Fibroblast of gingiva (primary cell): ENCODE measurements at places on chromosomes 12 and 14.

DNA sequence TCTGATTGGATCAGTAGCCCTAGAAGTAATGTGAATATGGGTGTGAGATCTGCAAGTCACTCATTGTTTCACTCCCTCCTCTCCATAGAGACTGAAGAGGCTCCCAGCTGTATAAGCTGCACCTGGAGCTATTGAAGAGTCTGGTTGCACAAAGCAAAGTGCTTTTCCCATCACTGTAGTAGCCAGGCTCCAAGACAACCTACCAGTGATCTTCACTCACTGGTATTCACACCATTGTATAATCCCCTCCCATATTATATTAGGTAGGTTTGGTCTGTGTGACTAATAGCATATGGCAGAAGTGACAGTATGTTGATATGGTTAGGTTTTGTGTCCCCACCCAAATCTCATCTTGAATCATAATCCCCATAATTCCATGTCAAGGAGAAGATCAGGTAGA is 64.4 kb downstream of the ZFC3H1 start:
- DNase-seq, result no peak

DNA sequence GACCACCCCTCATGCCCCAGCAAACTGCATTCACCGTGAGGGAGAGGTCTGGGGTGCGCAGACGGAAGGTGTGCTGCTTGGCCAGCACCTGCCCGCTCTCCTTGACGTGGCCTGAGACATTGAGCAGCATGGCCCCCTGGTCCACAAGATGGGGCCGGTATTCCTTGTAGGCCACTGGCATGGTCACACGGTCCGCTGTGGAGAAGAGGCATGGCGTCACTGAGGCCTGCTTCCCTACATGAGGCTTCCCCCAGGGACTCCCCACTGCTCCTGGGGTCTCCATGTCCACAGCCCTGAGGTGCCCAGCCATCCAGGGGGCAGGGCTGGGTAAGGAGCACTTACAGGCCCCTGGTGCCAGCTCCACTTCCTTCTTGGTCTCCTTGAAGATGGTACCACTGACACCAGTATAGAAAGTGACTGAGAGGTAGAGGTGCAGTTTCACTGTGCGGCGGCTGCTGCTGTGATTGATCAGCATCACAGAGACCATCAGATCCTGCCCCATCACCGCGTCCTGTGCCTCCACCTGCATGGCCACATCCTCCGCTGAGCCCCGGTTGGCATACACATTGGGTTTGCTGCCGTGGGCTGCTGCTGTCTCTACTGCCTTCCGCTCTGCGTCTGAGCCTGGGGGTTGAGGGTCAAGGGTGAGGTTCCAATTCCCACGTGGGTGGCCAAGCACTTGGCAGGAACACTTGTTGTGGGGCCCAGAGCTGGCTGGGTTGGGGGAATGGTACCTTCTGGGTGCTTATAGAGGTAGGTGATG is 8.2 kb downstream of the TGM1 start:
- no peak for DNase-seq

GRCh38 chr14:77006132-77006531 is 22.4 kb downstream of the IRF2BPL start:
- no peak for DNase-seq

GRCh38 chr12:113310489-113310888 is 24.4 kb downstream of the SLC8B1 start:
- DNase-seq, result no peak

DNA sequence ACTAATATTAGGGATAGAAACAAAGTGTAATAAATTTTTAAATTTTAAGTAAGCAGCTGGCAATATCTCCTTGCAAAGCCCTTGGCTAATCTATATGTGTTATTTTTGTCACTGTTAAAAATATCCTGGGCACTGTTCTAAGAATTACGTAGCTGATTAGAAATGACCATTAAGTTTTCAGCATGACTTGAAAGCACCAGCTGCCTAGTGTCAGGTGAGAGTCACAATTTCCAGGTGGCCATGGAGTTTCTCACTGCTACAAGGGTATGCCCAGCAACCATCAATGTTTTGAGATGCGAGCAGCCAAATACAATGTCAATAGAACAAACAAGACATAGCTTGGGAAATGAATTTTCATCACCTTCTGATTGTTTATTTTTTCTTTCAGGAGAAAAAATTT is 23.3 kb upstream of the GYS2 start:
- no peak for DNase-seq

- no peak for DNase-seq
These were observed 9.8 kb upstream of the EXD2 start for GRCh38 chr14:69181491-69181890.
